Activated CD8-positive, alpha-beta memory T cell treated with anti-CD3 and anti-CD28 coated beads, Interleukin-2, amount 10 ng/mL, durations not matched to agents 7 days and 5 days (primary cell): ENCODE measurements at places on chromosomes 12 and 14. TPM values are rescaled to one million over a fixed set of nuclear protein-coding genes. Genes with fewer than 3 reads are reported as not detected.

The CLEC6A gene
- not detected for total RNA-seq

The SCYL2 gene
- 29.3 TPM for total RNA-seq

The TPPP2 gene
- not detected for total RNA-seq

The NEUROD4 gene
- total RNA-seq = not detected

The CPNE6 gene
- 0.12 TPM for total RNA-seq

The DPF3 gene
- total RNA-seq = 10.2 TPM

GRCh38 chr12:48972952-48973483 is 1.5 kb upstream of the WNT10B start:
- peaks cover 94% of the 10 kb centered on the region for H3K27me3 ChIP-seq
- H3K4me1 ChIP-seq = peaks cover 45% of the 10 kb centered on the region
- no peak overlapping the region for H3K4me3 ChIP-seq
- no peak for DNase-seq
- H3K36me3 ChIP-seq = peaks cover 2% of the 10 kb centered on the region
- no peak overlapping the region for H3K27ac ChIP-seq

GRCh38 chr14:53741479-53742232 is 215.0 kb downstream of the BMP4 start:
- no peak overlapping the region for H3K27ac ChIP-seq
- H3K4me3 ChIP-seq = no peak overlapping the region
- DNase-seq = no peak
- no peaks in the 10 kb centered on the region for H3K4me1 ChIP-seq
- no peaks in the 10 kb centered on the region for H3K27me3 ChIP-seq

- H3K36me3 ChIP-seq = peaks cover 33% of the 10 kb centered on the region
- H3K27ac ChIP-seq = peak overlapping the region; percentile 94
- H3K27me3 ChIP-seq = no peaks in the 10 kb centered on the region
- H3K4me3 ChIP-seq = peak overlapping the region; percentile 70
These were observed 60.2 kb downstream of the PLXNC1 start for GRCh38 chr12:94208622-94208966.

DNA sequence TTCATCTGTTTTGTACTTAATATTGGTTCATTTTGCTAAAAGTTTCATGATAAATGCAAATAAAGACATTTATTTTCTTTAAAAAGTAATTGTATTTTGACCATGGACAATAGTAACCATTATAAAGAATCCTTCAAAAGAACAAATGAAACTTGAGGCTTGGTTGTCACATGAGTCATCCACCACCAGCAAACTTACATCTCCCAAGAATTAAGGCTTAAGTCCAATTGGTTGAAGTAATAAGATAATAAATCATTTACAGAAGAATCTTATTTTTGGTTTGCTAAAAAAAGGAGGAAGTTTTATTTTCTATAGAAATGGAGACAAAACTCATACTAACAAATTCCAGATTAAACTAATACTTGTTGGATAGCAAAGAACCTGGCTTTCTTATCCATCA is 84.8 kb upstream of the KITLG start:
- no peaks in the 10 kb centered on the region for H3K4me1 ChIP-seq
- no peaks in the 10 kb centered on the region for H3K36me3 ChIP-seq

- H3K27me3 ChIP-seq = peaks cover 13% of the 10 kb centered on the region
- peak overlapping the region; percentile 62 for H3K4me3 ChIP-seq
- H3K36me3 ChIP-seq = no peaks in the 10 kb centered on the region
These were observed 23.0 kb upstream of the GPR132 start for GRCh38 chr14:105087963-105088811.

DNA sequence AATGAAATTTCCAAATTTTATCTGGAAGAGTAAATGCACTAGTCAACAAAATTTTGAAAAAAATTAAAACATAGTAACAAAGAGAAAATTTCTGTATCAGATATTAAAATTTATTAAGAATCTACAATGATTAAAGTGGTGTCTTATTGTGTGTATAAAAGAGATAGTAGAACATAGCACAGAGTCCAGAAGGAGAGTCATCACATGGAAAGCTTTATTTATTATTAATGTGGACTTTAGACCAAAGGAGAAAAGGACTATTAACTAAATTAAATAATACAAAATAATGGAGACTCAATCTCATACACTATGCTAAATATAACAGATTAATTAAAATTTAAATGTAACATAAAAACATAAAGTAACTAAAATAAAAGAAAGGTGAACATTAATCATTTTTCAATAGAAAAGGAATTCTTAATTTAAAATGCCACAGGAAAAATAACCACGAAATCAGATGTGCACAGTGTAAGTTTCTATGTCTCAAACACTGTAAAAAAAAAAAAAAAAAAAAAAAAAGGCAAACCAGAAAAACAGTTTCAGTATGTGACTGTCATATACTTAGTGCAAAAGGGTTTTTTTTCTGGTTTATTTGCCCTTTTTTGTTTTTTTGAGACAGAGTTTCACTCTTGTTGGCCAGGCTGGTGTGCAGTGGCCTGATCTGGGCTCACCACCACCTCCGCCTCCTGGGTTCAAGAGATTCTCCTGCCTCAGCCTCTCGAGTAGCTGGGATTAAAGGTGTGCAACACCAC is 95.4 kb downstream of the MYF5 start:
- no peaks in the 10 kb centered on the region for H3K4me1 ChIP-seq
- H3K4me3 ChIP-seq = no peak overlapping the region
- H3K36me3 ChIP-seq = no peaks in the 10 kb centered on the region
- no peak overlapping the region for H3K27ac ChIP-seq

DNA sequence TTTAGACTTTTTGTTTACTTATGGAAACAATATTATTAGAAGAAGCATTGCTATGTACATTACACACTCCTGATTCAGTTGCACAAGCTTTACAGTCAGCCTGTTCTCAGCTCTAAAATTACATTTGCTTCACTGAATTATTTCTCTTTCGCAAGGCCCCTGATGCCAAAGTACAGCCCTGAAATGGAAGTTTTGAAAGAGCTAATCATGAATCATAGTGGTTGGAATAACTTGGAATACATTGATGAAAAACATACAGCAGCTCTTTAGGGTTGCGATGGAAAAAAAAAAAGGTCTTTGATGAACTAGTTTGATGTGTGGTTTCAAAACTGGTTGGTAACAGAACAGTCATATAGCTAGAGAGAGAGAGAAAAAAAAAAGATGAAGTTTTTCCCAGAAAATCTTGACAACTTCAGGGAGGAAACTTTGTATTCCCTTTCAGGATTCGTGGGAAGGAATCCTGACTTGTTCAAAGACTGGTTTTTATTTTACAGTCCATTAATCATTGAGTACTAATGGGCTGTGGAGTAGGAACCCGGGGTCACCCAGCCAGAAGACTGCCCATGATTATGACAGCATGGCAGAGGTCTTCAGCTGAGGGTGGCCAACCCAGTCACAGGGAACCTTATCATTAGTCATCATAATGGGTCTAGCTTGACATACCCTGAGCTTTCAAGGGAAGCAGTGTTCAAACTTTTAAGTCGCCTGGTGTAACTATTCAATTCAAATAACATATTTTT is 460.1 kb downstream of the NAV3 start:
- H3K27ac ChIP-seq = no peak overlapping the region
- H3K27me3 ChIP-seq = no peaks in the 10 kb centered on the region

GRCh38 chr14:87883750-87884149 is 109.2 kb downstream of the GALC start:
- no peaks in the 10 kb centered on the region for H3K36me3 ChIP-seq
- no peak overlapping the region for H3K4me3 ChIP-seq
- no peak overlapping the region for H3K27ac ChIP-seq
- peaks cover 9% of the 10 kb centered on the region for H3K27me3 ChIP-seq
- no peak for DNase-seq
- H3K4me1 ChIP-seq = no peaks in the 10 kb centered on the region

DNA sequence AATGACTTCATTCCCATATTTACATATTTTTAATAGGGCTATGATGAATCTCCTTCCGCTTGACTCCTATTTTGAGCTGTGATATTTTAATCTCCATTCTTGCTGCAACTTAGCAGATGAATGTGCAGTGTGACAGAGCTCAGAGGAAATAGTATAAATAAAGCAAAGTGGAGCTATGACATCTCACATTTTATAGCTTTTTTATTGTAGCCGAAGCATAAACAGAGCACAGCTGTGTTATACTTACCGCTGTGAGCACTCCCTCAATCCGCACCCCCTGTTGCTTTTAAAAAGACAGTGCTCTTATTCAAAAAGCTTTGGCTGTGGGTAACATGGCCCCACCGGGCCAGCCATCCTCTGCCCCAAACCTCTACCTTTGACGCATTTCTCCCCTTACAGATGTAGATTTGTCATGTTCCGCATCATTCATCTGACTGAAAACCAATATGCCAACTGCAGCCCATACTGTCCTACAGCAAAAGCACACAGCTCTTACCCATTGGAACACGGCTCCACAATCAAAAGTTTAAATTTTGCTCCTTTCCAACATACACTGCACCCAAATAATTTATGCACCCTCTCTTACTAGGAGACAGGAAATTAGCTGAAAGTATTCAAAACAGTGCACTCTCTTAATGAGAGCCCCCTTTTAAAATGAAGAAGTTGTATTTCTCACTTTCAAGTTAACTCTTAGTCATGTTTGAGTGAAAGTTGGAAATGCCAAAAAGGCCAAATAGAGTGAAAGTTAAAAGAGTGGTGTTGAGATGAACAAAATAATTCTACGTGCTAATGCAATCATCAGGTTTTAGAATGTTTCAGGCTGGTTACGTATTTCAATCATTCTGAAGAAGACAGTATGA is 429.3 kb upstream of the SOX5 start:
- H3K36me3 ChIP-seq = no peaks in the 10 kb centered on the region
- no peaks in the 10 kb centered on the region for H3K27me3 ChIP-seq
- no peak overlapping the region for H3K4me3 ChIP-seq
- no peak overlapping the region for H3K27ac ChIP-seq
- DNase-seq = no peak

GRCh38 chr12:93234641-93235040 is 143.1 kb upstream of the NUDT4 start:
- H3K27me3 ChIP-seq = peaks cover 3% of the 10 kb centered on the region
- H3K27ac ChIP-seq = no peak overlapping the region
- H3K4me1 ChIP-seq = no peaks in the 10 kb centered on the region
- no peak overlapping the region for H3K4me3 ChIP-seq
- no peaks in the 10 kb centered on the region for H3K36me3 ChIP-seq

GRCh38 chr12:132597333-132598316 is 12.8 kb downstream of the LRCOL1 start:
- H3K4me1 ChIP-seq = peaks cover 16% of the 10 kb centered on the region
- no peak overlapping the region for H3K27ac ChIP-seq
- no peaks in the 10 kb centered on the region for H3K36me3 ChIP-seq

DNA sequence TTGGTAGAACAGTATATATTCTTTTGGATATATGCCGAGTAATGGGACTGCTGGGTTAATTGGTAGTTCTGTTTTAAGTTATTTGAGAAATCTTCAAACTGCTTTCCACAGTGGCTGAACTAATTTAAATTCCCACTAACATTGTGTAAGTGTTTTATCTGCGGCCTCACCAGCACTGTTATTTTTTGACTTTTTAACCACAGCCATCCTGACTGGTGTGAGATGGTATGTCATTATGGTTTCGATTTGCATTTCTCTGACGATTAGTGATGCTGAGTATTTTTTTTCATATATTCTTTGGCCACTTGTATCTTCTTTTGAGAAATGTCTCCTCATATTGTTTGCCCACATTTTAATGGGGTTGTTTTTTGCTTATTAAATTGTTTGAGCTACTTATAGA is 357.4 kb downstream of the C12orf50 start:
- DNase-seq = no peak
- H3K27me3 ChIP-seq = no peaks in the 10 kb centered on the region
- H3K27ac ChIP-seq = no peak overlapping the region
- no peaks in the 10 kb centered on the region for H3K4me1 ChIP-seq
- H3K36me3 ChIP-seq = no peaks in the 10 kb centered on the region

DNA sequence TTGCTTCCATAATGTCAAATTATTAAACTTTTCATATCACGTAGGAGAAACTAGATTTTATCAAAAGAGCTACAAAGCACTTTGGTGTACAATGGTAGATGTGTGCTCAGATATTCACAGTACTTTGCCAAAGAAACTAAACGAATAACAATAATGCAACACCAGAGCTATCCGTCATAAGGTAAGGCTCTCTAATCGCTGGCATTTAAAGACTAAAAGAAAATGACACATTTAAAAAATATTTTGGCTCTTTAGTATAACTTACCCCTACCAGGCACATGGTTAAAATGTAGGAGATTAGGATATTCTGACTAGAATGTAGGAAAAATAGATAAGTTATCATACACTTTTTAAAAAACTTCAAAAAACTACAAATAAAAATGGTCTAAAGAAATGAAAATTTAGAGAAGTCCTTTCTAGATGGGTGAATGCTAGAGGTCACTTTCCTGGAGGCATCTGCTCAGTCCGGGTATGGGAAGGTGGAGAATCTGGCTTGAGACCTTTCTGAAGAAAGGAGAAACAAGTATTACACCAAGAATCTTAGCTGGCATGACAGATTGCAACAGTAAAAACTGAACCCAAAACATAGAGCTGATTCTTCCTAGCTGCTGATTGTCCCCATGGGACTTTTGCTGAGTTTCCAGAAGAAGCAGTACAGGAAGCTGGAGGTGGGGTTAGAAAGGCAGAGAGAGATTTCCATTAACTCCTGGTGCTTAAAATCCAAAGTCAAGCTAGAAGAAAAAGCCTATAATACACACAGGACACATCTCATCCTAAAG is 67.9 kb downstream of the FAR2 start:
- H3K27ac ChIP-seq = no peak overlapping the region
- no peaks in the 10 kb centered on the region for H3K36me3 ChIP-seq
- H3K4me3 ChIP-seq = no peak overlapping the region
- H3K27me3 ChIP-seq = no peaks in the 10 kb centered on the region
- DNase-seq = no peak
- H3K4me1 ChIP-seq = no peaks in the 10 kb centered on the region
